ENCODE measurements at places on chromosomes 3 and 15. TPM values are rescaled to one million over a fixed set of nuclear protein-coding genes. Genes with fewer than 3 reads are reported as not detected.

DNA sequence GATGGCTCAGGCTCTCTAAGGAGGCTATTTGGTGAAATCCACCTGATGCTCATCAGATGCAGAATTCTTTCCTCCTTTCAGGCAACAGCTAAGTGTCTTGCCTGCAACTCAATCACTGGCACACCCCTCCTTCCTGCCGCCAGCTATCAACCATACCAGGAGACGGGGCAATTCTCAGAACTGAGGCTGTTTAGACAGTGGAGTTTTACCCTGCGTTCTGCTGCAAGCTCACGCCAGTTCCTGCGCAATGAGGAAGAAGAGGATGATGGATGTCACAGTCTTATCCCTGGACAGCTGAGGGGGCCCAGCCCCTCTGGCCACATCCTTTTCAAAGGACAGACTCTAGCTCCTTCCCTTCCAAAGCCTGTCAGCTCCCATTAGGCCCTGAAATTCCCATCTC, 7.0 kb upstream of the MANF start:
- peaks cover 1% of the 10 kb centered on the region for H3K36me3 ChIP-seq
- H3K27ac ChIP-seq: no peak overlapping the region
- peaks cover 2% of the 10 kb centered on the region for H3K4me1 ChIP-seq
- no peak for DNase-seq
- H3K4me3 ChIP-seq: no peak overlapping the region

- H3K36me3 ChIP-seq: no peaks in the 10 kb centered on the region
- DNase-seq: no peak
- H3K4me3 ChIP-seq: peak overlapping the region; percentile 6
- peaks cover 37% of the 10 kb centered on the region for H3K4me1 ChIP-seq
- H3K27me3 ChIP-seq: peaks cover 9% of the 10 kb centered on the region
These were observed 19.4 kb upstream of the IQCF6 start for GRCh38 chr3:51798411-51798963.

DNA sequence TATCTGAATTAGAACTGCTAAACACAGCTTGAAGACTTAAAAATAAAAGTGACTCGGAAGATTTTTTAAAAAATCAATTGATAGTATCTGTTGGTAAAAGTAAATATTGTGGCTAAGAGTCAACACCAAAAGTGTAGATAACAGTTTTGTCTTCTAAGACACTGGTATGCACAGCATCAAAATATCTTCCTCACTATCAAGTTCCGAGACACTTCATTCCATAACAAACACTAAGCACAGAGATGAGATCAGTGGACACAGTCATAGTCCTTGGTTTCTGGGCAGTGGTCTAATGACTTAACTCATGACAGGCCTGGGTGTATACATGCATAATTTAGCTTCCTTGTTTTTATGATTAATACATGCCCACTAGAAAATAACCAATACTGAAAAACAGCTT, 63.2 kb downstream of the PXYLP1 start:
- H3K36me3 ChIP-seq: peaks cover 26% of the 10 kb centered on the region
- DNase-seq: no peak
- H3K27me3 ChIP-seq: peaks cover 1% of the 10 kb centered on the region
- peaks cover 12% of the 10 kb centered on the region for H3K4me1 ChIP-seq
- peak overlapping the region; percentile 4 for H3K27ac ChIP-seq

DNA sequence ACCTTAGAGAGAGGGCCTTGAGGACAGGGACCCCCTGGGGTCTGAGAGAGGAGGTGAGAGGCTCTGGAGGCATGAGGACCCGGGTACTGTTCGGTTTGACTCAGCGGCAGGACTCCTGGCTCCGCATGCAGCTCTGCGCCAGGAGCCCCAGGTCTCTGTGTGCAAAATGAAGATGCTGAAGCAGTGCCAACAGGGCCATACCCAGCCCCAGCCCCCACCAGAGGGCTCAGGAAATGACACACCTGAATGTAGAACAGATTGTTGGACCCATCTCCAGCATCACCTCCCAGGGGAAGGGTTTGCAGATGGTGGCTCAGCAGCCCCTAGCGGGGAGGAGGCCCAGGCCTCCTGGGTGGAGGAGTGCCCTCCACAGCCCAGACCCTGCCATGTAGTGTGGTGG, 30.2 kb downstream of the EPHB3 start:
- DNase-seq: no peak
- H3K27me3 ChIP-seq: peaks cover 1% of the 10 kb centered on the region
- H3K4me3 ChIP-seq: no peak overlapping the region
- no peak overlapping the region for H3K27ac ChIP-seq

DNA sequence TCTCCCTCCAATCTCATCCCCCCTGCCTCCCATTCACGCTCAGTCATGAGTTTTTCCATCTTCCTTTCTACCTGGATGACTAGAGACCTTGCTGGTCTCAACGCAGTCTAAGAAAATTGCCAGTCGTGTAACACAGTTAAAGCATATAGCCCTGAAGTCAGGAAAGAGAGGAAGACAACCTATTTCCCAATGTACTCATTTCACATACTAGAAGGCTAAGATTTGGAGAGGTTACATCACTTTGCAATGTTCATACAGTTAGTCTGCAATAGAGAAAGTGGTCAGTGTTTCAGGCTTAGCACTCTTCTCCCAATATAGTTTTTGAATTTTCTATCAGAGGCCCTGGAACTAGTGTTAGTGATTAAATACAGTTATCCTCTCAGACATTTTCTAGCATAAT, 278.6 kb downstream of the EDEM1 start:
- no peak for DNase-seq
- H3K27ac ChIP-seq: no peak overlapping the region
- no peaks in the 10 kb centered on the region for H3K4me1 ChIP-seq
- H3K4me3 ChIP-seq: no peak overlapping the region

DNA sequence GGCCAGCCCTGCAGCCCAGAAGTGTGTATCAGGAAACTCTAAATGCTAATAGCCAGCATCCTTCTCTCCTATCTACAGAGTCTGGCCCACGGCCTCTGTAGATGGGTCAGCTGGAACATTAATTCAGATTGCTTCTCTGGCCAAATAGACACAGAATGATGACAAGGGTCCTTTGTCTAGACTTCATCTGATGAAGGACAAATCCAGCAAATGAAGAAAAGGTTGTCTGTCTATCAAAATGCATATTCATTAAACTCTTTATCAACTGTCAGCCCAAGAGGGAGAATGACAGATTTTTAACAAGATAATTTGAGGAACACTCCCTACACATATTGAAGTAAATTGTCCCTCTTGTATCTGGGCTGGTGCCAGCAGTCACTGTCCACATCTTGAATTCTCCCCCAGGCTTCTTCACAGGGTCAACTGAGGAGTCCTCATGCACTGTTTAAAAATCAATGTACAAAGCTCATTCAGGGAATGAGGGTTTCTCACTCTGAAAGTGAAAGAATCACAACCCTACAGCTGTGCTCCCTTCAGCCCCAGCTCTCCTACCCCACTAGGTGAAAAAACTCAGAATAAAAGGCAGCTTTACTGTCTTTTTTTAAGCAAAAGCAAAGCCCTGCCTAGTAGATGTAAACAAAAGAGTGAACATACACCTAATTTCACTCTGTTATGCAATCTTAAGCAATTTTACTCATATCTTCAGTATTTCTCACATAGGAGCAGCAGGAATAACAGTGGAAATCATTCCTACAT, 507.7 kb downstream of the IGSF11 start:
- DNase-seq: no peak
- H3K4me3 ChIP-seq: no peak overlapping the region
- H3K4me1 ChIP-seq: no peaks in the 10 kb centered on the region
- no peak overlapping the region for H3K27ac ChIP-seq
- no peaks in the 10 kb centered on the region for H3K36me3 ChIP-seq

DNA sequence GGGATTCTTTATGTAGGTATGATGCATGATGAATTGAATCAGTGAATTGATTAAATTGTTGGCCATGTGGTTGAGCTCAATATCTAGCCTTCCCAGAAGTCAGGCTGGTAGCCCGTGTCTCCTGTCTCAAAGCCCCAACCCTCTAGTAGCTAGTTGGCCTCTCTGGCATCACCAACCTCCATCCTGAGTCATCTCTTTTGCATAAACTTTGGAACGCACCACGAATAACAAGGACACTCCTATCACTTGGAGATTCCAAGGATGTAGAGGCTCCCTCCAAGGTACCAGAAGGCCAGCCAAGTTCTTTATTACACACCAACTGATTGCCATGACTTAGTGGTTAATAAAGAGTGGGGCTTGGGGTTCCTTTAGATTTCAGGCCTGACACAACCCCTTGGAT, 148.4 kb downstream of the APBA2 start:
- H3K27ac ChIP-seq: no peak overlapping the region
- H3K4me3 ChIP-seq: no peak overlapping the region
- peaks cover 7% of the 10 kb centered on the region for H3K4me1 ChIP-seq
- no peaks in the 10 kb centered on the region for H3K36me3 ChIP-seq
- H3K27me3 ChIP-seq: no peaks in the 10 kb centered on the region

COL6A5 gene
- not detected for total RNA-seq

GRCh38 chr3:151199554-151200438, 3.2 kb downstream of the GPR171 start:
- H3K27ac ChIP-seq: peak overlapping the region; percentile 99
- DNase-seq: peak; percentile 73
- peaks cover 39% of the 10 kb centered on the region for H3K4me1 ChIP-seq
- H3K4me3 ChIP-seq: peak overlapping the region; percentile 89

NISCH gene
- total RNA-seq: 75.5 TPM

GRCh38 chr15:38028869-38029268, 94.4 kb downstream of the TMCO5A start:
- no peak overlapping the region for H3K27ac ChIP-seq
- H3K4me1 ChIP-seq: no peaks in the 10 kb centered on the region
- DNase-seq: no peak
- H3K27me3 ChIP-seq: no peaks in the 10 kb centered on the region

CACNA1D gene
- total RNA-seq: 0.77 TPM

GRCh38 chr3:63795438-63795837, 23.7 kb upstream of the C3orf49 start:
- no peaks in the 10 kb centered on the region for H3K36me3 ChIP-seq
- no peak for DNase-seq
- H3K4me3 ChIP-seq: no peak overlapping the region
- H3K27me3 ChIP-seq: no peaks in the 10 kb centered on the region
- H3K4me1 ChIP-seq: no peaks in the 10 kb centered on the region
- H3K27ac ChIP-seq: no peak overlapping the region

DNA sequence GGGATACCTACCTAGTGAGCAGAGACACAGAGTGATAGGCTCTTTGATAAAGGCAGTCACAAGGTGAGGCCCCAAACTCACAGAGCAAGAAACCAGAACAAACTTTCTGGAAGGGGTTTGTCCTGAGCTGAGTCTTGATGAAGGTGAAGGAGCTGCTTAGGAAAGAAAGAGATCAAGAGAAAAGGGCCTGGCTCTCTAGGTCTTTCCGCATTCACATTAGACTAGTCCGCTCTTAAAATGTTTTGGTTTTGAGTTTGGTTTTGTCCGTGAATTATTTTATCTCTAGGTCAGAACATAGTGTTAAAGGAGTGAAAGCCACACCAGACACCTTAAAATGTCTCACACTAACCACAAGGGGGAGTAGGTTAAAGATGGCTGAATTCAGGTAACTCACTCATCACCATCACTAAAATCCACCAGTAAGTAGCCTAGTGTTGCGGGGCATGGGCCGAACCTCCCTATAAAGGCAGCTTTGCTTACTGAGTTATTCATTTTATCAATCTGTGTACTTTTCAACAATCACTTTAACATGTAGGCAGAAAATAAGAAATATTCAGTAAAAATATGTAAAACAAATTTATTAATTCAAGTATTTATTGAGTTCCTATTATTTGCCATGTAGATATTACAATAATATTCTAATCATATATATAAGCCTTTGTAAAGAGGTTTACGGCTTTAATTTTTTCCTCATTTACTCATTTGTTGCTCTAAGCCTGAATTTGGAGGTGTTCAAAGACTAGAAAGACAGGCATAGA, 121.5 kb upstream of the TSC22D2 start:
- no peaks in the 10 kb centered on the region for H3K36me3 ChIP-seq
- no peaks in the 10 kb centered on the region for H3K4me1 ChIP-seq
- H3K27me3 ChIP-seq: peaks cover 50% of the 10 kb centered on the region
- H3K4me3 ChIP-seq: no peak overlapping the region
